ENCODE measurements at places on chromosomes 7 and 10.

GRCh38 chr7:4479367-4480039 is 202.6 kb upstream of the FOXK1 start:
- DNase-seq, result no peak

DNA sequence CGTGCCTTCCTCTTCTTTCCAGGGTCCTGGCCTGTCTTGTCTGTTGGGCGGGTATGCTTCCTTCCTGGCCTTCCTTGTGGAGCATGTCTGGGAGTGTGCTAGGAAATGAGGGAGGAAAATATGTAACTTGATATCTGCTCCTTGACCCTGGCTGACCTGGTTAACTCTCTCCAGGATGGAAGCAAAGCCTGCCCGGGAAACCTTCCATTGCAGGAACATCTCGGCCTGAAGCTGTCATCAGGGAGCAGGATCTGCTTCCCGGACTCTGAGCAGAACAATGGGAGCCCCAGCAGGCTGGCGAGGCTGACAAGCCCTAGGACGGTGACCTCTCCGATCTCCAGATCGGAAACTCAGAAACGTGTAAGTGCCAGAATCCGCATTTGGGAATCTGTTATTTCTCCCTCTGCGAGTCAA is 340.3 kb downstream of the FRMD4A start:
- DNase-seq, result no peak

DNA sequence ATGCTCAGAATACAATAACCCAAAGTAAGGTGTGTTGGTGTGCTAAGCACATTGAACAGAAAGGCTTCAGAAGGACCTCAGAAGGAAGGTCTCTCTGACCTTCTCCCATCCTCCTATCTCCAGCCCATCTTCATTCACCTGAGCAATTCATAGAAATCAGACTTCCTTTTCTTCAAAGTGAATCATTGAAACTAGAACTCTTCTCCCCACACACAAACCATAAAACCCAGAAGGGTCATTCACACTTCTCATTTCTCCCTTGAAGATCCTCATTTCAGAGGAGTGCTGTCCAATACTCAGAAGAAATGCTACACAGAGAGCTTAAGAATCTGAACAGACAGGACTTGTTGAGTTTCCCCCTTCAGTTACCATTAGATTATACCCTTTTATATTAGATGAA is 89.5 kb downstream of the VWDE start:
- DNase-seq, result no peak

DNA sequence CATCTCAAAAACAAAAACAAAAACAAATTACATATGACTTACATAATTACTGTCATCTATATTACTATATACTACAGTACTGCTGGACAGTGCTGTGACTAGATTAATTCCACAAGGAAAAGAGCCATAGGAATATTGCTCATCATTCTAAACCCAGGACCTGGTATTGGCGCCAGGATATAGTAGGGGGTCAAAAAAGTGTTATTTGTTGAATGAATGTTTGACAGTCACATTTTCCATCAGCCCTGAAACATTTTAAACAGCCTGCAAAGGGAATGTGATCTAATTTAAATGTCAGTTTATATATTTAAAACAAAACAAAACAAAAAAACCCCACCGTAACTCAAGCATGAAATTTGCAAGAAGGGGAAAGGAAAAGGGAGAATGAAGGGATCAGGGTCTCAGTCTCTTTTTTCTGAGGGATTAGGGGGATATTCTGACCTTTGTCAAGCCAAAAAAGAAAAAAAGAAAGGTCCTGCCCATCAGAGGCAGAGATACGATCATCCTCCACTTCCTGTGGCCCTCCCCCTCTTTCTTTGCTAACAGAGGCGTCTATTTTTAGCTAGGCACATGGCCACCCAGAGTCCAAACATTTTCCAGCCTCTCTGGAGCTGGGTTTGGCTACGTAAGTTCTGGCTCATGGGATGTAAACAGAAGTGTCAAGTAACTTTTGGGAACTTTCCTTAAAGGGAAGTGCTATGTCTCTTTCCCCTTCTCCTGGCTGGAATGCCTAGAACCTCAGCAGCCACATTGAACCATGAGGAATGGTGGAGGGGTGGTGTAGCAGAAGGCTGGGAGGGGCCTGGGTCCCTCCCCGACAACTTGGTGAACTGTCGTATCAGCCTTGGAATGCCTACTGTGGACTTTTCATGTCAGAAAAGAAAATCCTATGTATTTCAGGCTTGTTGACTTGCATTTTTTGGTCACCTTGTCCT is 44.6 kb upstream of the DLG5 start:
- DNase-seq, result no peak

- no peak for DNase-seq
Observed at GRCh38 chr7:28328822-28329660, 83.3 kb upstream of the CREB5 start.
